ENCODE measurements at places on chromosomes 5 and 9.

DNA sequence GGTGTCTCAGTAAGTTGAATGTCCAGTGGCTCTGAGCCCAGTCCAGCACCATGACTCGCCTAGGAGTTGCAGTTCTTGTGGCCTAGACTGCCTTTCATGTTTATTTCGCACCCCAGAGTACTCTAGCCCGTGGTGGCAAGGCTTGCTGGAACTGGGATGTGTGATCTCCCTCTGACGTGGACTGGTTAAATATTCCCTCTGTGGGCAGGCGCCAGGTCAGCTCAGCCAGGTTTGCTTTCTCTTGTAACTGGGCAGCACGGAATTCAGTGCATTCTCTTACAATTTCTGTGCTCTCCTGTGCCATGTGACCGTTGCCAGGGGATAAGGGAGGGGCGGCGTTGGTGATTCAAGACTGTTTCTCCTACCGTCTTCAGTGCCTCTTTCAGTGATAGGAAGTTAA lies 270.8 kb downstream of the KDM4C start:
- no peak for DNase-seq

DNA sequence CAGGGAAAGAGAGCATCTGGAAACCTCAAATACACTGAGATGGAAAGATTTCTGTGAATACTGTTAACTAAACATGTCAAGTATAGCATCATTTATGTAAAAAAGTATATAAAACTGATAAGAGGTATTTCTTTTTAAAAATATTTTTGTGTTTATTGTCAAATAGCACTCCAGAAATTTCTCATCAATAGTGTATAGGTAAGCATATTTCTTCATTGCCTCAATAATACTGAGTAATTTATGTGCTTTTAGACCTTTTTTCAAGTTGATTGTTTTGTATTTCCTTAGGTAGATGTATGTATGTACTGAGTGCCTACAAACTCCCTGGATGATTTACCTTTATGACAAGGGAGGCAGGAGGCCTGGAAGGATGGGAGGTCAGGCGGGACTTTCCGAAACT lies 196.3 kb downstream of the ROR2 start:
- DNase-seq = no peak

- no peak for DNase-seq
Measured at GRCh38 chr9:115396071-115396529, 278.1 kb upstream of the TNC start.

DNA sequence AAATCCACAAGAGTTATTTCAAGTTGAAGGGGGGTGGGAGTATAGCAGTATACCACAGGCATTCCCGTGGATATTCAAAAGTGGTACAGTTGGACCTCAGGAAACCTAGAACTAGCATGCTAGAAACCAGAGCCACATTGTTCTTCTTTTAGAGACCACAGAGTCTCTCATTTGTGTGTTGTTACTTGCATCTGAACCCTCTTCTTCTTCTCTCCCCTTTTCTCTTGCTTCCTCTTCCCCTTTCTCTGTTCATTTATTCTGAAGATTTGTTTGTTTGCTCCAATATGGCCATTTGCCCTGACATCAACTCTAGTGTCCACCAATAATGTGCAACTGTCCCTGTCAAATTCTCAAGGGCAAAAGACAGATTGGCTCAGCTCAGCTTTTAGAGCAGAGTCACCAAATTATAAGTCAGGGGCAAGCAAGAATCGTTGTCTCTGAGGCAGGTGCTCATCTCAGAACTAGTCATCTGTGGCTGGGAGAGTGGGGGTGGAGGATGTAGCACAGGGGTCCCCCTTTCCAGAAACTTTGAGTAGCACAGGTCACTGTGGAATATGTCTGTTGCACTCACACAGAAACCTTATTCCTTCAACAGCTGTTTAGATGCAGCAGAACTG lies 321.1 kb downstream of the ARRDC3 start:
- DNase-seq = no peak

GRCh38 chr5:109411627-109412026 lies 1.9 kb upstream of the PJA2 start:
- no peak for DNase-seq

- no peak for DNase-seq
Measured at GRCh38 chr5:10331341-10331796, 22.1 kb upstream of the MARCHF6 start.

DNA sequence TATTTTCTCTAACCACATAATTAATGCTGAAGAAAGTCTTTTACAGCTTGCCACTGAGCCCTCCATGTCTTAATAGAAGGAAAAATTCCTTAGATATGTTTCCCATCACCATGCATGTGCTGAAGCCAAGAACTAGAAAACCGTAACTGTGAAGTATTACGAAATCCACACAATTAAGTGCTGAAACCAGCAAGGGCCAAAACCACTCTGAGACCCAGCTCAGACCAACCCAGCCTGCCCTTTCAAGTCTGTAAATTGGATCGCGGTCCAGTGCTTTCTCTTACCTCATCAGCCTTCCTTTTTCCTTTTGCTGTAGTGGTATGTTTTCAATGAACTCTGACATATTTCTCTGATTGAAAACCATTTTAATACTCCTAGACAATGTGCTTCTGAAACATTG lies 26.3 kb downstream of the SEMA5A start:
- no peak for DNase-seq

DNA sequence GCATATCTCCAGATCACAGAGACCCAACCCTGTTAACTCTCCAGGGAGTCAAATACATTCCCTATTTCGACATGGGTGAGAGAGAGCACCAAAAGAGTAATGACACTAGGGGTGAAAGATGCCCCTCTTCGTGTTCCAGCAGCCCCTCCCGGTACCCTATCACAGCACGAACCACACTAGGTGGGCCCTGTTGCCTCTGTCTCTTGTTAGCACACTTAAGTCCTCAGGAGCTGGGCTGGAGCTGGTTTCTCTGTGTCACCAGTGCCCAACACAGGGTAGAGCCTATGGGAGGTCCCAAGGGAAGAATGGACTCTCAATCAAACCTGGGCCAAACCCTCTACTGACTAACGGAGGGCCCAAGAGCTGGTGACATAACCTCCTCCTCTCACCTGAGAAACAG lies 1.2 kb downstream of the CDK20 start:
- no peak for DNase-seq

GRCh38 chr5:108546939-108547338 lies 165.0 kb upstream of the FBXL17 start:
- DNase-seq = no peak

GRCh38 chr5:171834461-171834860 lies 48.8 kb downstream of the SMIM23 start:
- DNase-seq = no peak
